Stimulated activated CD8-positive, alpha-beta memory T cell treated with anti-CD3 and anti-CD28 coated beads, Interleukin-4, amount 100 ng/mL, for 4 hours (primary cell): ENCODE measurements at places on chromosomes 7 and 10.

DNA sequence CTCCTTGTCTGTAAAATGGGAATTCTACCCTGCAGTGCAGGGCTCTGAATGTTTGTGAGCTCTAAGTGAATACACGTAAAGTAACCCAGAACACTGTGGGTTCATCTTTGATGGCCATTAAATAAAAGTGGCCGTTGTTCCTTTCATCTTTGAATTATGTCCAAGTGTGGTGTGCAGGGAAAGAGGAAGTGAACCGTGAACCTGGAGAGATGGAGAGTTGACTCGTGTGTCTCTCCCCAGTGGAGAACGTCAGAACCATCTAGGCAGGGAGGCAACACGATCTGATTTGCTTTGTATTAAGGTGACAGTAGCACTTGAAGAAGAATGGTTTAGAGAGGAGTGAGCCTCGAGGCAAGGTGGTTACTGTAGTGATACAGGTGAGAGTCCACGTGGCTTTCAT lies 93.5 kb upstream of the GJD4 start:
- no peak for DNase-seq

GRCh38 chr10:123429706-123430221 lies 236.4 kb upstream of the GPR26 start:
- DNase-seq, result no peak

DNA sequence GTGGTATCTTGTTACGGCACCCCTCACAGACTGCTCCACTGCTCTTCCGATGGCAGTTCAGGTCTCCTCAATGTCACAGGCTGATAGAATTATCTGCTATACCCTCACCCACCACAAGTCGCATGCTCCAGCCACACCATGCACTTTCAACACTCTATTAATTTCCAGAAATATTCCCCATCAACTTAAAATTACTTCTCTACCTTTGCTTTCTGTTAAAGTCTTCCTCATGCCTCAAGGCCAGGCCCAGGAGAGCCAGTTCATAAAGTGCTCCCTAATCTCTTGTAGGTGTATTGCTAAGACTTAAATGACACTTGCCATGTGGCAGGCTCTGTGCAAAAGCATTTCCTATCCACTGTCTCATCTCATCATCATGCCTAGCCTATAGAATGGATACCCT lies 105.9 kb upstream of the ARID5B start:
- no peak for DNase-seq

- DNase-seq, result no peak
Observed at GRCh38 chr10:13939391-13939790, 352.6 kb downstream of the PRPF18 start.

- DNase-seq, result no peak
Observed at GRCh38 chr10:6383096-6383812, 180.5 kb downstream of the PFKFB3 start.

GRCh38 chr7:41992881-41993867 lies 243.8 kb downstream of the GLI3 start:
- no peak for DNase-seq

- no peak for DNase-seq
Observed at GRCh38 chr10:112275512-112276245, 7.5 kb upstream of the TECTB start.

DNA sequence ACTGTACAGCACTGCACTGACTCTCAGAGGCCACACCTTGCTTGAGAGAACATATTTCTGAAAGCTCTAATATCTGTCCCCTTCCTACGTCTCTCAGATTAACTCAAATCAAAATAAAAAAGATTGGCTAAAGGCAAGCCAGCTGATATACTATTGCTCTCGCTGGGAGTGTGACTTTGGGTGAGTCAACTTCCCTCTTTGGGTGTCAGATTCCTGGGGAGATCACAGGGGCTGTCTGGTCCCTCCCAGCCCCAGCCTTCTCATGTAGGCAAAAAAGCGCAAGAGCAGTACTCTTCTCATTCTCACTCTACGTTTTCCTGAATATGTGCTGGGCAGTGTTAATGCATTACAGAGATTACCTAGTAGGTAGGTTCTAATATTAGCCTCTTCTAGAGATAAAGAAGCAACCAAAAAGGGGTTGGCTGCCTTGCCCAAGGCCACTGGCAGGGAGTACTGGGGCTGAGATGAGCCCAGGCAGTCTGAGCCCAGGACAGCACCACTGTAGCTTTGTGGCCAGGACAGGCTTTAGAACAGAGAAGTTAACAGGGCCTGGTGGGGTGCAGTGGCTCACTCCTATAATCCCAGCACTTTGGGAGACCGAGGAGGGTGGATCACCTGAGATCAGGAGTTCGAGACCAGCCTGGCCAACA lies 9.1 kb upstream of the DENND2A start:
- DNase-seq, result no peak

DNA sequence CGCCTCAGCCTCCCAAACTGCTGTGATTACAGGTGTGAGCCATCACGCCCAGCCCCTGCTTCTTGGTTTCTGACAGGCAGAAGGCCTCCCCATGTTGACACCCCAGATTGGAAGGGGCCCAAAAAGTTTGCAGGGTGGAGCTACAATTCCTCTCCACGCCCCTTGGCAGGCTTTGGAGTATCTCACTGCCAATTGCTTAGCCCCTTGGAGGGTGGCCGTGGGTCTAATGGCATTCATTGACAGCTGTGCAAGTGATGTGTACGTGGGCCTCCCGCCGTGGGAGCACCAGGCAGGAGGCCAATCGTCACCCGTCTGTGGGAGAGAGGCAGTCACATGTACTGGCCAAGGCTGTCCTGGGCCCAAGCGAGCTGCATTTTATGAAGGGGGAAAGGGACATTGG lies 73.7 kb upstream of the PPIF start:
- no peak for DNase-seq

- no peak for DNase-seq
Observed at GRCh38 chr10:110059925-110060324, 52.1 kb downstream of the ADD3 start.
